ENCODE measurements at places on chromosomes 4 and X.

DNA sequence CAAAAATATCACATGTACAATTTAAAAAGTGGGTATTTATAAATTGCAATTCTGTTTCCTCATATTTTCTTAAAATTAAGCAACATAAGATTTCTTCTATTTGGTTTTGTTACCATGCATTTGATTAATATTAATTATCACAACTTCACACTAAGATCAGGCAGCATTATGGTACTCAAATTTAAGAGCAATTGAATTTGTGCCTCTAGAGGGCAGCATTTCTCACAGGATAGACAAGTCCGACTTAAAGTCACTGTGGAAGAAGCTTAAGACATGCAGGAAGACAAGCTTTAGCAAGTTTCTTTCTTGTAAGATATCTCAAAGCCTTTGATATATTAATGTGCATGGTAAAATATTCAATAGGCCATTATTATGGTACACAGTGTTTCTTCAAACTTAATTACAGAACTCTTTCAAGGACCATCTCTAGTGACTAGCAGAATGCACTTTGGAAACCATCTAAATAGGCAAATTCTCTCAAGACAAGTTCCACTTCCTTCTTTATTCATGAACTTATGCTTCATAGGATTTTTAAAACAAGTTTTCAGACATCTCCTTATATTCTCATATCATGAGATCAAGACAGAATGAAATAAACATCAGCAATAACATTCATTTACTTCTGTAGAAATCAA is 35.0 kb downstream of the FBXW7 start:
- peak; percentile 75 for DNase-seq

DNA sequence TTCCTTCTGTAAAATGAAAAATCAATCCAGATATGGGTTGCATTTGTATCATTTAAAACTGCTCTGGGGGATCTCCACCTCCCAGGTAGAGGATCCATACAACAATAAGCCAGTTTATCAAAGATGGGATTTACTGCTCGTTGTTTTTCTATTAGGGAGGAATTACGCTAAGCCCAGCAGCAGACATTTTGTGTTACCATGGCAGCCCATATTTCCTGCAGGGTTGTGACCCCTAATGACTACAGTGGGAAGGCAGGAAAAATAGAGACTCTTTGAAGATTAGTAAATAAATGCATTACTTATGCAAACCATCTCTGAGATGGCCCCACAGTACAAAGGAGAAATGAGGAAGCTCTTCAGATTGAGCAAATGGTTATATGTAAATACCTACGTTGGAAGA is 253.4 kb upstream of the GPR101 start:
- DNase-seq: no peak

DNA sequence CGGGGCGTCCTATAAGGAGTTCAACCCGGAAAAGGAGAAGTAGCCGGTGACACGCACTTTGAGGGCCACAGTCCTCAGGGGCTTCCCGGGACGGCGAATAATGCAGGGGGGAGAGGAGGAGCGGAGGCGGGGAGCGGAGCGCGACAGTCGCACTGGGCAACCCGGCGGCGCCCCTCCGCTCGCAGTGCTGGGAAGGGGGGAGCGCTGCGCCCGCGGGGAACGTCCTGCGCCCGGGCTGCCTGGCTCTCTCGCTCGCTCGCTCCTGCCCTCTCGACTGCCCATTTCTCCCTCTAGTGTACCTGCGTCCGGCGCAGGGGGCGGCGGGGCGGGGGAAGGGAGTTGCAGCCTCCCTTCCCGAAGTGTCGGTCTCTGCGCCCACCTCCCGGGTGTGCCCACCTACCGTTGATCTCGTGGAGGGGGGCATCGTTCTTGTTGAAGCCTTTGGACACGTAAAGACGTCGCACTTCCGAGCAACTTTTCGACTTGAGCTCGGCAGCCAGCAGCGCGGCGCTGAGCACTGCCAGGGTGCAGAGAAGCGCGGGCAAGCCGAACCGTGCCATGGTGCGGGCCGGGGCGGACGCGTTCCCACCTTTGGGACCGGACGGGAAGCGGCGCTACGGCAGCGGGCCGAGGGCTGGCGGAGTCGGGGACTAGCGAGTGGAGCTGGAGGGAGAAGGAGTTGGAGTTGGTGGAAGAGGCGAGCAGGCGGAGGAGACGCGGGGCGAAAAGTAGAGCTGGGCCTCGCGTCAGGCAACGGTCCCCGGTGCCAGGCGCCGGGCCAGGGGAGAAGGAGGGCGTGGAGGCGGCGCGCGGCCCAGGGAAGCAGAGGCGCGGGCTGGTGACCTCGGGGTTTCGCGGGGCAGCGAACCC is 648 bp downstream of the GPC4 start:
- DNase-seq: no peak

DNA sequence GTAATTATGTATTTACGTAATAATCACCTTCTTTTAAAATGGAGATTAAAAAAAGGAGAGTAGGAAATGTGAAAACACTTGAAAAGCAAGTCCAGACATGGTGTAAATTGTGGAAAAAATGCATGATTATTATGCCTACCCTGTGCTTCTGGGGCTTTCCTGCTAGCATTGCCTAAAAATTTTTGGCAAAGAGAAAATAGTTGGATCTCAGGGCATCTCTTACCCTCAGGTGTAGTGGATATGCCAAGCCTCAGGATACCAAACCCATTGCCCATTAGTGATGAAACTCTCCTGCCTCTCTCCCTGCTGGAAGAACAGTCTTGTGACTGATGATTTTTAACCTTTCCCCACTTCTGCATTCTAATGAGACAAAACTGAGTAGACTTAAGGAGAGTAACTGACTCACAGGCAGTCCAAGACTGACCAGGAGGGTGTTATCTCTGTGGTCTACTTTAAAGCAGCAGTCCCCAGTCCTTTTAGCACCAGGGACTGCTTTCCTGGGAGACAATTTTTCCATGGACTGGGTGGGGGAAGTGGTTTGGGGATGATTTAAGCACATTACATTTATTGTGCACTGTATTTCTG is 174.6 kb downstream of the ZNF330 start:
- no peak for DNase-seq

GRCh38 chrX:110338935-110339334 is 19.7 kb upstream of the RTL9 start:
- DNase-seq: no peak

GRCh38 chrX:65866146-65866545 is 173.7 kb downstream of the VSIG4 start:
- peak; percentile 42 for DNase-seq

- peak; percentile 19 for DNase-seq
These were observed 960 bp downstream of the TRPC3 start for GRCh38 chr4:121950680-121951520.

DNA sequence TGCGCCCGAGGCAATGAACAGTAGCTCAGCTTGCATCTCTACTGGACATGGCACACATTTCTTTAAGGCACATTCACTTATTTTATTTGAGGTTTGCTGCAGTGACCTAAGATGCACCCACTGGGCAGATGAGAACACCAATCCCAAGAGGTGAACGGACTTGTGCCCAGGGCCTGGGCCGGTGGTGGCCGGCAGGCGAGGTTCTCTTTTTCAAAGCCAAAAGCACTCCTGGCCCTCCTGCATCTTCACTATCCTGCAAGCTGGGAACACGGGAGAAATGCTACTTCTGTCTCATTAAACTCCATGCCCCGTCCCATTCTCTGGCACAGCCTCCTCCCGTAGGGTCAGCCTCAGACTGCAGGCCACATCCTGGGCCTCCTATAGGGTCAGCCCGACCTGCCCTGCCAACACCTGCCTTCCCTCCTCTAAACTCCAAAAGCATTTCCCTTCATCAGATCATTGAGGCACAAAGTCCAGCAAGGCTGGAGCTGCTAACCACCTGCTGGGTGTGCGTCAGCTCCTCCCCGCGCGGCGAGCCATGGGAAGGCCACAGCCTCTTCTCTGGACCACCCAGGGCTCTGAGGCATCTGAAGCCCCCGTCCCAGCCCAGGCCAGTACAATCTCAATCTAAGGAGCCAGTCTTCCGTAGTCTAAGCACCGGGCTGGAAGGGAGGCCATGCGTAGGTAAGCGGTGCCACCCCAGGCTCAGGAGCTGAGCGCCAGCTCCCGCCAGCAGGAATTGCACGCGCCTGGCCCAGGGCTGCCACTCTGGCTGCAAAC is 166.1 kb downstream of the AFAP1 start:
- DNase-seq: no peak

GRCh38 chrX:23327104-23327503 is 7.5 kb upstream of the PTCHD1 start:
- DNase-seq: no peak

- no peak for DNase-seq
These were observed 74.3 kb upstream of the TEX13D start for GRCh38 chrX:124257924-124258702.

- DNase-seq: no peak
These were observed 116.6 kb downstream of the RASGEF1B start for GRCh38 chr4:81355136-81355535.

GRCh38 chr4:138312536-138312911 is 70.4 kb upstream of the SLC7A11 start:
- no peak for DNase-seq

GRCh38 chrX:112670977-112671376 is 8.8 kb downstream of the LHFPL1 start:
- DNase-seq: no peak

DNA sequence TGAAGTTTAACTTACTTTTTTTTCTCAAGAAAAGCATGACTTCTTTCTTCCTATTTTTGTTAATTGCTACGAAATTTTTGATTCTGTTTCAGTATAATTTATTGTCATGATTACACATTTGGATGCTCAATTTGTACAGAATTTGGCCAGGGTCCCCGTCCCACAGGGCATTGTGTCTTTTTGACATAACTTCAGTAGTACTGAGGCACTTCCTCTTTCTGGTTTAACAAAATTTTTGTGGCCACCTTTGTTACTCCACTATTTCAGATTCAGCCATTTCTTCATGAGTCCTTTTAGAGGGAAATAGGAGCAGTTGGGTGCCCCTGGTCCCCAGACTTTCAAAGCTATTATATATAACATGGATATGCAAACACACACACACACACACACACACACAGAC is 1248.7 kb downstream of the PCDH7 start:
- DNase-seq: no peak

DNA sequence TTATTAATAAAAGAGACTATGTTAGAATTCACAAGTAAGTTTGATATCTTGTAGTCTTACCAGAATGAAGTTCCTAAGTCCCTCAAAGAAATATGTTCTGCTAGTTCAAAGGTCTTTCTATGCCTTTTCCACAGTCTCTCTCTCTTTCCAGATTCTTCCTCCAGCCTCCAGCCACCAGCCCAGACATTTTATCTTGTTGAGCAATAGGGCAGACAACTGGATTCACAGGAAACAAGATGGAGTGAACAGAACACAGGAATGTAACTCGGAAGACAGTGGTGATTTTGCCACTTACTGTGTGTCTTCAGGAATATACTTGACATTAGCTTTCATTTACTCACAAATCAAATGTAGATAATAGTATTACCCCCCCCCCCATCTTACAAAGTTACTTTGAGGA is 17.1 kb upstream of the CPEB2 start:
- no peak for DNase-seq

DNA sequence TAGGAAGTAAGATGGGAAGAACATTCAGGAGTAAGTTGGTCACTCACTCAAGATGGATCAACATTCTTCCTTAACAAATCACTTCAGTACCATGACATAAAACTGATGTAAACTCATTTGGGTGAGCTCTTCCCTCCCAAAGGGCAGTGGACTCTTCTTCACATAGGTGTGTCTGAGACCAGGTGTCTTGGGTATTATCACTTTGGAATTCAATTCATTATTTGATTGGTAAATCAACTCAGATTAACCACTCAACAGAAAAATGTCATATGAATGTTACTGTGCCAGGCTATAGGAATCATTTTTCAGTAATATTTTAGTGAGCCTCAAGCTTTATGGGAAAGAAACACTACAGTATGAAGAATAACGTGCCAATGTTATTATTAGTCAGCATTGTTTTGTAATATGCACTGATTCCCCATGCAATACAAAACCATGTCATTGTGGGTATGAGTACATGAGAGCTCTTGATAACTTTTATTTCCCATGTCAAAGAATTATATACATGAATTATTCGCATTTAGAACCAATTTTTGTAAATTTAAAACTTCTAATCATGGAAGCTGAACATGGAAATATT is 58.6 kb upstream of the ETNPPL start:
- DNase-seq: no peak

- no peak for DNase-seq
These were observed 1067.7 kb upstream of the PABPC4L start for GRCh38 chr4:135269125-135269890.

GRCh38 chrX:26511589-26512363 is 295.8 kb downstream of the MAGEB5 start:
- DNase-seq: no peak

DNA sequence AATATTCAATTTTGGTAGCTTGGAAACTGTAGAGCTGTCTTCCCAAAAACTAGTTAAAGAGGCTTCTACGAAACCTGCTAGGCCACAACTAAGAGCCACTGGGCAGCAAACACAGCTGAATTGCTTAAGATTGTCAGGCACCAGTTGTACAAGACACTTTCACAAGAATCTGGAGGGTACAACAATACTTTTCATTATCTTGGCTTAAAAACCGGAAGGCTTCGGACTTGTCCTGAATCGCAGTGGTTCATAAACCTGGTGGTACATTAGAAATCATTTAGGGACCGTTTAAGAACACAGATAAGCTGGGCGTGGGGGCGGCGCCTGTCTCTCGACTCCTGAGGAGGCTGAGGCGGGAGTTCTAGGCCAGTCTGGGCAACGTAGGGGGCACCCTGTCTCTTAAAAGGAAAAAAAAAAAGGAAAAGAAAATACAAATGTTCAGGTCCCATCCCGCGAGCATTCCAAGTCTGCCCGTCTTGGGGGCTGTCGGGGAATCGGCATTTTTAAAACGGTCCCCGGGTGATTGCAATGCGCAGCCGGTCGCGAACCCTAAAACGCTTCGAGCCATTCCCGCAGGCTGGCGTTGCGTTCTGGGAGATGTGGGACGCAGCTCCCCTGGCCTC is 763 bp downstream of the PYURF start:
- peak; percentile 14 for DNase-seq

DNA sequence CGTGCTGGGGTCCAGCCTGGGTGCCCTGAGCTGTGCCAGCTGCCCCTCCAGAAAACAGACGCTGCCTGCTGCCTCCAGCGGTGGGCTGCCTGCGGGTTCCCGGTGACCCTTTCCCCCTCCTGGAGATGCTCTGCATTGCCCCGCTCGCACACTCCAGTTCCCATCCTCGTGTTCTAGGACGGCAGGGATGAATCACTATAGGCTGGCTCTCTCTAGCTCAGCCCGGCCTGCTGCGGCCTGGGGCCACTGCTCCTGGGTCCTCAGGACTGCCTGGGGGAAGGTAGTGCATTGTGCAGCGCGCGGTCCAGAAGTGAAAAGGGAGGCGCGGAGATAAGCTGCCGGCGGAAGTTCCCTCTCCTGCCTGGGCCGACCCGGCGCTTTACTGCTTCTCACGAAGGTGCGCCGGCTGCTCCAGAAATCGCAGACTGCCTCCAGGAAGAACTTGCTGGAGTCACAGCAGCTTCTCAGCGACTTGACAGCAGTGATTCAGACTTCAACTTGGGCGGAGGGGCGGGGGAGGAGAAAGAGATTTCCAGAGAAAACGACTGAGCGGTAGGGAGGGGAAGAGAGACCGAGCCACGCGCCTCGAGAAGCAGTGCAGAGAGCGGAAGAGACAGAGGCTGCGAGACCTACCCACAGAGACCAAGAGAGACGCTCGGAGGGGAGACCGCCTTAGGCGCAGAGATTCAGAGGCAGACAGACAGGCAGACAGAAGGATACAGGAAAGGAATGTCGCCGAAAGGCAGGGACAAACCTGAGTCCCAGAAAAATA is 6.7 kb upstream of the MSX1 start:
- DNase-seq: no peak
